ENCODE measurements at places on chromosomes 11 and 22.
A peak's percentile ranks its signal among the peaks of the same experiment; 100 is the strongest.

GRCh38 chr11:131664816-131665215 is 294.4 kb downstream of the NTM start:
- peak; percentile 61 for DNase-seq

DNA sequence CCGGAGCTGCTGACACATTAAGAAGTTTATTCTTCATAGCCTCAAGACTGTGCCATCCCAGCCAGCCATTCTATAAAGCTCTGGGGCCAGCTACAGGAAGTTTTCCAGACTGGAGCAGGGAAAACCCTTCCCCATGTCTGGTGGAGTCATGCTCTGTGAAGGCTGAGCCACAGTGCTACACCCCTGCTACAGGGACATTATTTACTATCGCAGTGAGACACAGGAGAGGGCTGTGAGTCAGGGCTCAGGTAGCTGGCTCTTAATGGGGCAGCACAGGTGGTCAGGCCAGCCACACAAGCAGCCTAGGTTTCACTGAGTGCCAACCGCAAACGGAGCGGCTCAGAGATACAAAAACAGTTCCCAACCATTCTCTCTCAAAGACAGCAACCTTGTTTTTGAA is 12.1 kb downstream of the HPS4 start:
- no peak for DNase-seq

DNA sequence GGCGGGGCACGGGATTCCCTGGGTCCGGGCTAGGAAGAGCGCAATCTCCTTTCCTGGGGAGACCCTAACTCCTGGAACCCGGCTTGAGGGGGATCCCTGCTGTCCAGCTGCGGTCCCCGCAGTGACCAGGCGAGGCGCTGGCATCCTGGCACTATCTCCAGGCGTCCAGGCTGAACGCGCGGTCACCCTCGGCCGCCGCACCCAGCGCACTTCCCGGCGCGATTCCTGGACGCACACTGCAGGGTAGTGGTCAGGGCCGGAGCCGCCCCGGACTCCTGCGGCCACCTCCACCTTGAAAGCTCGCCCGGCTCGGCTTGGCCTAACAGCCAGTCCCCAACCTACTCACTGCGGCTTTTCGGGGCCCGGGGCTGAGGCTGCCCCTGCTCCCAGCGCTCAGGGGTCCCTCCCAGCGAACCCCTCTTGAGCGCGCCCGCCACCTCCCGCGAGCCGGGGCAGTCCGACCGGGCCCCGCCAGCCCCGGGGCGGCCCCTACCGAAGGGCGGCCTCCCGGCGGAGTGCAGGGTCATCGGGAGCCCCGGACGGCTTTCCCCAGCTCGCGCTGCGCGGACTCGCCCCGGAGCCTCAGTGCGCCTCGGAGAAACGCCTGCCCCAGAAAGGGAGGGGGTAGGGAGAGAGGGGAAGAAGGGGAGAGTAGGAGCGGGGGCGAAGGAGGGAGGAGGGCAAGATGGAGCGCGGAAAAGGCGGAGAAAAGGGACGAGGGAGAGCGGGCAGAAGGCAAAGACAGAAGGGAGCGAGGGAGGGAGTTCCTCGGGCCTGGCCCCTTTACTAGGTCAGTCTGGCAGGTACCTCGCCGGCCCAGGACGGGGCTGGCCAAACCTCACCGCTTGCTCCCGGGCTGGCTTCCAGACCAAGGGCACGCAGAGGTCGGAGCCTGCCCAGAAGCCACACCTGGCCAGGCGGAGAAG is 1.0 kb downstream of the POU2AF3 start:
- peak; percentile 28 for DNase-seq

DNA sequence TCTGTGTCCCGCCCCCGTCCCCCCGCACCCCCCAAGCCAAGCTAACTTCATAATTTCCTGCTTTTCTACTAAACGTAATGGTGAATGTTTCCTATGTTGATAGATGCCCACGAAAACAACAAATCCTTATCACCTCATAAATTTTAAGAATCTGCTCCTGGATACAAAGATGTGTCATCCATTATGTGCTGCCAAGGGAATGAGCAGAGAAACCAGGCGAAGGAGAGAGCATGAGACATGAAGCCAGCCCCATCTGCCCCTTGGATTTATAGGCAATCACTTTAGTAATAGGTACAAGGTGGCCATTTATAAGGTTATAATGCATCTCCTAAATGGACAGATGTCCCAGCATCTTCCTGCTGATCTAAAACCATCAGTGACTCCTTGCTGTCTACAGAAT is 30.3 kb downstream of the LAYN start:
- no peak for DNase-seq

DNA sequence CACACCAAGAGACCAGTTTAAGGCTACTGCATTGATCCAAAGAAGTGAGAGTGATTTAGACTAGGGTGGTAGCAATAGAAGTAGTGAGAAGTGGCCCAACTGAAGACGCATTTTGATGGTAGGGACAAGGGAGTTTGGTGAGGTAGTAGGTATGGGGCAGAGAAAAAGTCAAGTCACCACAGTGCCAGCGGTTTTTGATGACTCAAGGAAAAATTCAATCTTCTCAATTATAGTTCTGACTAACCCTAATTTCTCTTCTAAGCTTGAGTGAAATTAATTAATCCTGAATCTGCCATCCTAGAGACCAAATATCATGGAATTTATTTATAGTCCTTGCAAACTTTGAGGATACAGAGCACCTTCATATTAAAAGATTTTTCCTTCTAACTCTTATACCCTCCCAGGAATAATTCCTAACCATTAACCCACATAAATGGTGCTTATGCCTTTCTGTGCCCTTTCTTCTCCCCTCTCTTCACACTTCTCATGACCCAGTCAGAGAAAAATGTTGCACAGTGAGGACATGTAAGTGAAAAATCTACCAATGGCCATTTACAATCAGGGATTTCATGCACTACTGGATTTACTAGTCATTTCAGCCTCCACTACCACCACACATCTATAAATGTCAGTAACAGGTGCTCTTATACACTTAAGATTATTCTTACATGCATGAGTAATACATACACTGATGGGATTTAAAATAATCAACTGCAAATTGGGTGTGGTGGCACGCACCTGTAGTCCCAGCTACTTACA is 45.9 kb upstream of the ARHGAP32 start:
- DNase-seq, result no peak

- DNase-seq, result no peak
Observed at GRCh38 chr11:118827118-118827517, 36.2 kb upstream of the DDX6 start.

DNA sequence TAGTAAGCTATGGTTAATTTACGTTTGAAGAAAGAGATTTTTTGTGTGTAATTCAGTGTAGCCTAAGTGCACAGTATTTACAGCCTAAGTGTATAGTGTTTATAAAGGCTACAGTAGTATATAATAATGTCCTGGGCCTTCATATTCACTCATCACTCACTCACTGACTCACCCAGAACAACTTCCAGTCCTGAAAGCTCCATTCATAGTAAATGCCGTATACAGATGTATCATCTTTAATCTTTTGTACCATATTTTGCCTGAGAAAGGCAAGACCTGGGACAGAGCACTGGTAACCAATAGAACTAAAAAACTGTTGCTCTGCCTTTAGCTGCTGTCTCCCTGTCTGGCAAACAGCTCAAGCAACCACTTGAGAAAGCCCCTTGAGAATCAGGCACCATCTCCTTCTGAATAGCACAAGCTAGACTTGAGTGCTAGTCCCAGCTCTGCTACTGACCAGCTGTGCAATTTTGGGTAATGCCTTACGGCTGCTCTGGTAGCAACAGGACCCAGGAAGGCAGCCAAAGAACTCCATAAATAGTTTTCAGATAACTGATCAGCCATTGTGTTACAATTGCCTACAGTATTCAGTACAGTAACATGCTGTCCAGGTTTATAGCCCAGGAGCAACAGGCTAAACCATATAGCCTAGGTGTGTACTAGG is 131.3 kb downstream of the KCNC1 start:
- DNase-seq, result no peak

DNA sequence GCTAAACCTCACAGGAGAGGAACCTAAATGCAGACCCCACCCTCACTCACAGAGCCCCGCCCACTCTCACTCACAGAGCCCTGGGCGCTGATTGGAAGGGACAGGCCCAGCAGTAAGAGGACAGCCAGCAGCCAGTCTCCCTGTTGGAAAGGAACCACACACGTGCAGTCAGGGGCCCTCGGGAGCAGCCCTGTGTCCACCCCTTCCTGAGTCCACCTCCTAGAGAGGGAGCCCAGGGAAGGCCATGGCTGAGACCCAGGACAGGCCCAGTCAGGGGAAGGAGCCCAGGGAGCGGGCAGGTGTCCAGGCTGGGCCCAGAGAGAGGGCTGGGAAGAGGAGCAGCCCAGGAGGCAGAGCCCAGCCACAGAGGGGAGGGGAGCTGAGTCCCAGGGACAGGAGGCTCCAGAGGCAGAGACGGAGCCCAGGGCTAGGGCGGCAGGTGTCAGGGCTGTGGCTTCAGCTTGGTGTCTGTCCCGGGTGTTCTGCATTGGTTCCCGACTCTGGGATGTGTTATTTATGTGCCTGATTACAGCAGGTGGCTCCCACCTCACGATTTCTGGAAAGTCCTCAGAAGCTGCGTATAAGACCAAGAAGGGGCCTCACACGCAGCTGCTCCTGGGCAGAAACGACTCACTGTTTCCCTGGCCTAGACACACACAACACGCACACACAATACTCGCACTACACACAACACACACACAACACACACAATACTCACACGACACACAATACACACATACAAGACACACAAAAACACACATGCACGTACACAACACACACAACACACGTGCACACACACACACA is 9.0 kb upstream of the APOBEC3H start:
- DNase-seq, result peak; percentile 10

- no peak for DNase-seq
Observed at GRCh38 chr11:94672636-94673035, 95.5 kb upstream of the AMOTL1 start.

DNA sequence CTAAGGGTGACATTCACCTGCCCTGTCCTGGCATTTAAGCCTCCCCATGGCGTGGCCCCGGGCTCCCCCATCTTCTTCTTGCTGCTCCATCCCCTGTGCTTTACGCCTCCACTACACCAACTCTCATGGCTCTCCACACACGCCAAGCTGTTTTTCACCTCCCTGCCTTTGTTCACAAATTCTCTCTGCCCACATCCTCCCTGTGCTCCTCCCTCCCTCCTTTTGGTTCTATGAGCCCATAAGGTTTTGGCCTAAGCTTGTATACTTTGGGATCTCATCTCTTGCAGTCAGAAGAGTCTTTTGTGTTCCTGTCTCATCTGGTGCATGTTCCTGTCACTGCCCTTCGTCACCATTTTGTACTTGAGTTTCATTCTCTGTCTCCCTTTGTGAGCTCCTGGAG is 4.6 kb upstream of the DNAL4 start:
- no peak for DNase-seq

- no peak for DNase-seq
Observed at GRCh38 chr11:19430346-19430745, 189.6 kb upstream of the E2F8 start.
